Activated T-helper 1 cell treated with anti-CD3 and anti-CD28 coated beads, Interleukin-2, amount 50 U/mL, for 16 hours (primary cell): ENCODE measurements at places on chromosomes 7 and 10.
A peak's percentile ranks its signal among the peaks of the same experiment; 100 is the strongest.

DNA sequence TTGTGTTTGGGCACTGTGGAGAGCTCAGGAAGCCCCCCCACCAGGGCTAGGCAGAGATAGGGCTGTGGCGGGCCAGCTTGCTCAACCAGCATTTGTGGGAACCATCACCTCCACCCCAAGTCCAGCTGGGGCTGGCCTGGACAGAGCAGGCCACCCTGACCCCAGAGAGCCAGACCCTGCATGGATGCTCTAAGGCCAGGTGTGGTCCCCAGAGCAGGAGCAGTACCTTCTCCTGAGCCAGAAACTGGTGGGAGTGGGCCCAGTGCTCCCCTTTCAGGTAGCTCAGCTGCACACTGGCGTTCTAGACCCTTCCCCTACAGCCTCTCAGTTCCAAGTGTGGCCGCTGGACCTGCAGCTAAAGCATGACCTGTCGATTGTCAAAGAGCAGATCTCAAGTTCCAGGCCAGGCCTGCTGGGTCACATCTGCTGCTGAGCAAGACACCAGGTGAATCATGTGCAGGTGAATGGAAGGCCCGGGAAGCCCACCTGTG lies 57.2 kb downstream of the RASGEF1A start:
- peak; percentile 2 for DNase-seq

DNA sequence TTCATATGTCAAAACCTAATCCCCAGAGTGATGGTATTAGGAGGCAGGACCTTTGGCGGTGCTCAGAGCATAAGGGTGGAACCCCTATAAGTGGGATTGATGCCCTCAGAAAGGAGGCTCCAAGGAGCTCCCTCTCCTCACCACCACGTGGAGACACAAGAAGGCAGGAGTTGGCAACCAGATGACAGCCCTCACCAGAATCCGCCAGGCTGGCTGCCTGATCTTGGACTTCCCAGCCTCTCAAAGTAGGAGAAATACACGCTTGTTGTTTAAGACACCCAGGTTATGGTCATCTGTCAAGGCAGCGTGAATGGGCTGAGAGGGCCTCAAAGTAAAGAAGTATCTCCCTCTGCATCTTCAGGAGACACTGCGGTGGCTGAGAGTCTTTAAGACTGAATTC lies 187.7 kb downstream of the TNS3 start:
- DNase-seq: no peak

- no peak for DNase-seq
These were observed 69.3 kb upstream of the PDZD8 start for GRCh38 chr10:117444497-117445040.

- DNase-seq: no peak
These were observed 111.2 kb downstream of the AOAH start for GRCh38 chr7:36613031-36613614.

DNA sequence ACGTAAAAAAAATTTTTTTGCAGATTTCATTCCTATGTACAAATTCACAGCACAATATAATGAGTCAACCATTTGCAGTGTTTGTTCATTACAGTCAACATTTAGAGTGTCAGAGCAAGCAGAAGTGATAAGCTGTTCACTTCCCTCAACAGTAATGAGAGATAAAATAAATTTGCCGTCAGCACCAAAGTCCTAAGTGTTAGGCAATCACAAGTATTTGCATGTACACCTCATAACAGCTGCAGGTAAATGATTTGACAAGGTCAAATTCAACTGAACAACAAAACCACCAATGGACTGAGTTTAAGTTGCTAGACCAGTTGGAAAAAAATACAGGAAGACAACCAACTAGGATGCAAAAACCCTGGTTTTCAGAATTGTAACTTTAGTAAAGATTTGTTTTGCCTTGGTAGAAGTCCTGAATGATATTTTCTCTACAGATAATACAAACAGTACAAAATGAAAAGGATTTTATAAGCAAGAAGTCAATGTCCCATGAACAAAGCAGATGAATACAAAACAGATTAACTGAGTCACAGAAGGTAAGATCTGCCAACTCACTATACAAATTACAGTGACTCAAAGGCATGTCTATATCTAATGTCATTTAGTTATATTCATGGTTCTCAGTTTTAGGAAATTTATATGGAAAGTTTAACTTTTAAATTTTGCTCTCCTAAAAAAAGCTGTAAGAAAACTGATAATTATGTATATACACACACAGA lies 10.4 kb downstream of the RAPGEF5 start:
- no peak for DNase-seq
